Right lobe of liver (tissue), 6 donors: ENCODE measurements at places on chromosomes 2 and 18. TPM values are rescaled to one million over a fixed set of nuclear protein-coding genes. Genes with fewer than 3 reads are reported as not detected.
A peak's percentile ranks its signal among the peaks of the same experiment; 100 is the strongest.

The CRIM1 gene
- total RNA-seq = 13.4 TPM

The IL1R1 gene
- total RNA-seq = 49.1 TPM

The NT5DC4 gene
- not detected for total RNA-seq

The IL18RAP gene
- 0.51 TPM for total RNA-seq

DNA sequence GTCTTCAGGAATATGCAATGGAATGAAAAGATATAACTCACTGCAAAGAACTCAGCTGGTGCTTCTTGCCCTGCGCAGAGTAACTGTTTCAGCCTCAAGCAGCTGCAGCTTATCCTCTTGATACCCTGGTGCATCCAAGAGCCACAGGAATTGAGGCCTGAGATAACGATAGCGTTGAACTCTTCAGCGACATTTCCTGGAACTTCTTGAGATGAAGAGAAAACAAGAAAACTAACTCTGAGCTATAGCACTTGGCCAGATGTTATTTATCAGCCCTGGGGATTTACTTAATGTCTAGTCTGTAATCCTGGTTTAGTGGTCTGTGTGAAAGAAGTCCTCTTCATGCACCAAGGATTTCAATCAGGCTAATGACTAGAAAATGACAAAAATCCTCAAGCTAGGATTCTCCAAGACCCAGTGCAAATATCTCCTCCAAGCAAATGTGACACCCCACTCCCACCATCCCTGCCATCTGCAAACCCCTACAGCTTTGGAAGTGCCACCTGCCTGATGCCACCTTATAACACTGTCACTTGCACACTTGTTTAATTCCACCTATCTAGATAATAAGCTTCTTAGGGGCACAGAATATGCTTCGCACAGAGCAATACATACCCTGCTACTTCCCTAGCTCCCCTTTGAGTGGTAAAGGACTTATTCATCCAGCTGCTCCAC lies 40.6 kb downstream of the EHD3 start:
- H3K4me1 ChIP-seq = no peaks in the 10 kb centered on the region
- no peak overlapping the region for H3K27ac ChIP-seq
- H3K36me3 ChIP-seq = no peaks in the 10 kb centered on the region
- DNase-seq = no peak

GRCh38 chr2:54107455-54107764 lies 8.0 kb upstream of the ACYP2 start:
- no peaks in the 10 kb centered on the region for H3K4me1 ChIP-seq
- H3K27me3 ChIP-seq = no peaks in the 10 kb centered on the region
- peak overlapping the region; percentile 58 for H3K27ac ChIP-seq

GRCh38 chr2:238080518-238080917 lies 19.6 kb upstream of the ESPNL start:
- H3K27ac ChIP-seq = peak overlapping the region; percentile 27
- H3K36me3 ChIP-seq = peaks cover 32% of the 10 kb centered on the region
- no peaks in the 10 kb centered on the region for H3K27me3 ChIP-seq
- no peaks in the 10 kb centered on the region for H3K4me1 ChIP-seq
- DNase-seq = peak; percentile 86
- H3K4me3 ChIP-seq = peak overlapping the region; percentile 8
